ENCODE measurements at places on chromosomes 12 and 14.
A peak's percentile ranks its signal among the peaks of the same experiment; 100 is the strongest.

GRCh38 chr12:93954166-93955112 lies 193.9 kb upstream of the PLXNC1 start:
- no peak for DNase-seq

GRCh38 chr14:105303949-105304348 lies 3.1 kb upstream of the BRF1 start:
- DNase-seq: no peak

DNA sequence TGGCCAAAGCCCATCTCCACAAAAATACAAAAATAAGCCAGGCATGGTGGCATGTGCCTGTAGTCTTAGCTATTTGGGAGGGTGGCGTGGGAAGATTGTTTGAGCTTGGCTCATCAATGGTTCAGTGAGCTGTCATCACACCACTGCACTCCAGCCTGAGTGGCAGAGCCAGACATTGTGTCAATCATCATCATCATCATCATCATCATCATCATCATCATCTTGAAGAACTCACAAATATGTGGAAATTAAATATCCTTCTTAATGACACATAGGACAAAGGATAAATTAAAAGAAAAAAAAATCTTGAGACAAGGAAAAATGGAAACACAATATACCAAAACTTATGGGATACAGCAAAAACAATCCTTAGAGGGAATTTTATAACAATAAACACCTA lies 132.5 kb downstream of the LRFN5 start:
- no peak for DNase-seq

- DNase-seq: no peak
These were observed 26.9 kb upstream of the RXYLT1 start for GRCh38 chr12:63752841-63753240.

DNA sequence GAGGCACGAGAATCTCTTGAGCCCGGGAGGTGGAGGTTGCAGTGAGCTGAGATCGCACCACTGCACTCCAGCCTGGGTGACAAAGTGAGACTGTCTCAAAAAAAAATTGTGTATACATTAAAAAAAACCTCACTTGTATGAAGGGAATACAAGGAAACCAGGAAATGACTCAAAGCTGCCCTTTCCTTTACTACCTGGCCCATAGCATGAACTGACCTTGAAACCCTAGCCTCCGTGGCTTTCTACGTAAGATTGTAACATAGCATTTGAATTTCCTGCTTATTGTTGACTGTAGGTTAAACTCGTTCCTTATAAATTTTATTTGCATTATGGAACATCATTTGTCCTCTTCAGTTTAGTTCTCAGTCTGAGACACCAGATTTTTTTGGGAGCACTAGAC lies 9.1 kb upstream of the DDX47 start:
- no peak for DNase-seq

DNA sequence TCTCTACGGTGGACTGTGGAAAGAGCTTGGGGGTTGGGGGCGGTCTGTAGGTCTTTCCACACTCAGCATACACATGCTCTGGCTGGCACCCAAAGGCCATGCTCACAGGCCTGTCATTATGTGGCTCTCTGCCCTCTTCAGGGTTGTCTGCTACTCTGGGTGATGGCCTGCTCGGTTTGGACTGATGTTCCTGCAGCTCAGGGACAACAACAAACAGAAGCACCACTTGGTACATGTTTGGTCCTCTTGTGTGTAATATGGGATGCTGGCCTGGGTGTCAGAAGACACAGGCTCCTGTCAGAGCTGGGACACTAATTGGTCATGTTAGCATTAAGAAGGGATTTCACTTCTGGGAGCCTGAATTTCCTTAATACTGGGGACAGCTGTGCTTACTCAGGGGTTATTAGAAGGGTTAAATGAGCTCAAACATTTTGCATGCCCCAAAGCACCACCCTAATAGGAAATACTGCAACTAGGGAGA lies 32.7 kb upstream of the SELPLG start:
- no peak for DNase-seq

- DNase-seq: peak; percentile 20
These were observed 4.1 kb downstream of the IFI27 start for GRCh38 chr14:94114589-94115057.

- DNase-seq: no peak
These were observed 217.8 kb downstream of the KIF26A start for GRCh38 chr14:104356020-104356737.

DNA sequence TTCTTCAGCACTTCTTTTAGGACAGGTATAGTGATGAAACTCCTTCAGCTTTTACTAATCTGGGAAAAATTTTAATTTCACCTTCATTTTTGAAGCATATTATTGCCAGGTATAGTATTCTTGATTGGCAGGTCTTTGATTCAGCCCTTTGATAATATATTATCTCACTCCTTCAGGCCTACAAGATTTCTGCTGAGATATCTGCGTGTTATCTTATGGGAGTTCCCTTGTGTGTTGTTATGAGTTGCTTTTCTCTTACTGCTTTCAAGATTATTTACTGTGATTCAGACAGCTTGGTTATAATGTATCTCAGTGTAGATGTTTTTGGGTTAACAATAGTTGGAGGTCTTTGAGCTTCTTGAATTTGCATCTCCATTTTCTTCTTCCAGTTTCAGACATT lies 87.4 kb downstream of the ATF7IP start:
- no peak for DNase-seq

DNA sequence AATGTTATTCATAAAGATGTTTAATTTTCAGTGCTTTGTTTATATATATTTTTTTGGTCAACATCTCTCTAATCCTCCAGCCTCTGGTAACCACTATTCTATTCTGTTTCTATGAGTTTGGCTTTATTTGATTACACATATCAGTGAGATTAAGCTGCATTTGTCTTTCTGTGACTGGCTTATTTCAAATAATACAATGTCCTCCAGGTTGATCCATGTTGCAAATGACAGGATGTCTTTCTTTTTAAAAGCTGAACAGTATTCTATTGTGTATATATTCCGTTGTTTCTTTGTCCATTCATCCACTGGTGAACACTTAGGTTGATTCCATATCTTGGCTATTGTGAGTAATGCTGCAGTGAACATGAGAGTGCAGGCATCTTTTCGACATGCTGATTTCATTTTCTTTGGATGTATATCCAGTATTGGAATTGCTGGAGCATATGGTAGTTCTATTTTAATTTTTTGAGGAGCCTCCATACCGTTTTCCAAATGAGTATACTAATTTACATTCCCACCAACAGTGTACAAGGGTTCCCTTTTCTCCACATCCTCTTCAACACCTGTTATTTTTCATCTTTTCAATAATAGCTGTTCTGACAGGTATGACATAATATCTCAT lies 142.4 kb downstream of the PRKCH start:
- no peak for DNase-seq

- no peak for DNase-seq
These were observed 41.3 kb upstream of the OR6J1 start for GRCh38 chr14:22685467-22685866.

GRCh38 chr14:31106768-31107167 lies 80.6 kb upstream of the STRN3 start:
- no peak for DNase-seq

- DNase-seq: no peak
These were observed 927.4 kb downstream of the FSCB start for GRCh38 chr14:43579671-43580070.

DNA sequence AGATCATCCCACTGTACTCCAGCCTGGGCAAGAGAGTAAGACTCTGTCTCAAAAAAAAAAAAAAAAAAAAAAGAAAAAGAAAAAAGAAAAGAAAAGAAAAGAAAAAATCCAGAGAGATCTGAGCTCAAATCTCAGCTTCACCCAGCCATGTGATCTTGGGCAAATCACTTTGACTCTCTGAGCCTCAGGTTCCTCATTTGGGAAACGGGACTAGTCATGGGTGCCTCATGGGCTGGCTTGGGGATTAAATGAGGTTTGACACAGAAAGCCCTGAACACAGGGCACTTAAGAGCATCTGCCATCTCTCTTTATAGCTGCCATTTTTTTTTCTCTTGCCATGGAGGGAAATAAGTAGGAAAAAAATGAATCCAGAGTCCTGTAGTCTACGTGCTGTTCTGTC lies 86.2 kb upstream of the MYL2 start:
- no peak for DNase-seq

- DNase-seq: no peak
These were observed 460.8 kb downstream of the BCAT1 start for GRCh38 chr12:24488091-24488596.

DNA sequence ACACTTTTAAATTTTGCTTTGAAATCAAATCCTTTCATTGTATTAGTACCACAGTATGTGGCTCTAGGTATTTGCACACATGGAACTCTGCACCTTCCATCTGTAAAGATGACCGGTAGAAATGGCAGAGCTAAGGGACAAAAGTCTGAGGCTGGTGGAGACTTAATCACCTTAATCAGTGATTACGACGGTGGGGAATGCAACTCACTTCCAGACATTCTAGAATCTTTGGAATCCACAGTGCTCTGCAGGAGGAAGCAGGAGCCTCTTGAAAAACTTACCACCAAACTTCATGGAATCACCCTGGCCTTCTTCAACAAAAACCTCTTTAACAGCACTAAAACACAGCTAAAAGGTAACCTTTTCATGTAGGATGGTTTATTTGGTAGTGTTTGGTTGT lies 3.9 kb upstream of the DACT1 start:
- DNase-seq: no peak

GRCh38 chr12:117853600-117853999 lies 115.2 kb downstream of the KSR2 start:
- no peak for DNase-seq

- DNase-seq: no peak
These were observed 25.5 kb upstream of the GSC start for GRCh38 chr14:94795372-94795771.

DNA sequence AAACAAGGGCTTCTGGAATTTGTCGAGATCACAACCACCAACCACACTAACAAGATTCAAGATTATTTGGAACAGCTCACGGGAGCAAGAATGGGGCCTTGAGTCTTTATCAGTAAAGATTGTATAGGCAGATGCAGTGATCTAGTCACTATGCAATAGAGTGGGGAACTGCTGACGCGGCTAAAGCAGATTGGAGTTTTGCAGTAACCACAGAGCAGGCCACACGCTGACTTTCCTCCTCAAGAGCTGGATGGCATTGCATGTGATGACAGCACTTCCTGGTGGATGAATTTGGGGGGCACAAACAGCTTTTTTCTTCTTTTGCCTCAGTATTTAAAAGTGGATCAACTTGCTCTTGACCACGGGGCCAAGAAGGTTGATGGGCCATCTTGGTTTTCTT lies 46.0 kb downstream of the KCNK13 start:
- DNase-seq: no peak

- DNase-seq: no peak
These were observed 7.8 kb upstream of the KRT74 start for GRCh38 chr12:52581481-52581880.

GRCh38 chr12:88305254-88305890 lies 163.3 kb downstream of the TMTC3 start:
- DNase-seq: no peak

GRCh38 chr12:2117541-2117940 lies 64.8 kb downstream of the CACNA1C start:
- DNase-seq: no peak

GRCh38 chr14:35380794-35381193 lies 23.8 kb downstream of the NFKBIA start:
- no peak for DNase-seq

GRCh38 chr12:70196811-70197281 lies 46.4 kb upstream of the CNOT2 start:
- no peak for DNase-seq

DNA sequence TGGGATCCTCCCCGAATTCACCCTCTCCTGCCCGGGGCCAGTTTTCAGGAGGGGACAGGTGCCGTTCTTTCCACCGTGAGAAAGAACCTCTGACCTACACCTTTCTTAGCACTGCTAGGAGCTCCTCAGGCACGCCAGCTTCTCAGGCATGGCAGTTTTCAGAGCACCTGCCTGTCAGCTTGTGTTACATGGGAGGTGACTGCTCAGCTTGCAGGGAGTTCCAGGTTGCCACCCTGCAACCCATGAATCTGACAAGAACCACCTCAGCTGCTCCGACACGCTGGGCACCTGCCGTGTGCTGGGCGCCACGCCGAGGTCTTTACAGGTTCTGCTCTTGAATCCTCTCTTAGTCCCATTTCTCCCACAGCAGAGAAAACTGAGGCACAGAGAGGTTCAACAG lies 12.9 kb downstream of the BRI3BP start:
- DNase-seq: no peak

DNA sequence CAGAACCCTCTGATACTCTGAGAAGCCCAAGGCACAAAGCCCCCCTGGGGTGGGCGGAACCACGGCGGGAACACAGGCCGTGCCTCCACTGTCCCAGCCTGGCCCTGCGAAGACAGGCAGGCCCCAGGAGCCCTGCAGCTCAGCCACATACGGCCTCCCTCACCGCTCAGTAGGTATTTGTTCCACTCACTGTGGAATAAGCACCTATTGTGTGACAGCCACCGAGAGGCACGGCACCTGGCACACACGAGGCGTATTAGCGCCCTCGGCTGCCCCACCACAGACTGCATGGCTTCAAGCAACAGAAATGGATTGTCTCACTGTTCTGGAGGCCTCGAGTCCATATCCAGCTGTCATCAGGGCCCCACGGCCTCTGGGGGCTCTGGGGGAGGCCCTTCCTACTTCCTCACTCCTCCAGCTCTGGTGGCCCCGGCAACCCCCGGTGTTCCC lies 66.3 kb downstream of the NCOR2 start:
- no peak for DNase-seq

GRCh38 chr14:41718477-41719166 lies 111.9 kb downstream of the LRFN5 start:
- no peak for DNase-seq

DNA sequence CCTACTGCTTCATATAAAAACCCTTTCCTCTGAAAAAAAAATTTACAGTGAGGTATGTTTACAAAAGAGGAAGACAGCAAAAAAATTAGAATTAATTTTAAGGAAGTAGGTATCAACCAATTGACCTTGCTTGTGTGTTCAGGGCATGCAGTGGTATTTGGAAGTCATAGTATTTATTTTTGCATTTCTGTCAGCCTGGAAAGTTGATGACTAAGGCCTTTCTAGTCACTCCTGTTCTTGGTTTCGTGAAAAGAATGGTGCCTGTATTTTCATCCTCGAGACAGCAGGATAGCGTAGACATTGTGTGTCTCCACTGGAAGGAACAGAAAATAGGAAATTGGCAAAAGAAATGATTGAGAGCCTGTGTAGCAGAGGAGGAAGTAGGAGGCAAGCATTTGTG lies 24.5 kb downstream of the SLC16A7 start:
- DNase-seq: no peak

GRCh38 chr12:27101290-27101689 lies 18.9 kb upstream of the C12orf71 start:
- no peak for DNase-seq

- no peak for DNase-seq
These were observed 14.6 kb upstream of the RBM19 start for GRCh38 chr12:113980537-113981337.

- no peak for DNase-seq
These were observed 22.2 kb downstream of the A2ML1 start for GRCh38 chr12:8844665-8845064.

DNA sequence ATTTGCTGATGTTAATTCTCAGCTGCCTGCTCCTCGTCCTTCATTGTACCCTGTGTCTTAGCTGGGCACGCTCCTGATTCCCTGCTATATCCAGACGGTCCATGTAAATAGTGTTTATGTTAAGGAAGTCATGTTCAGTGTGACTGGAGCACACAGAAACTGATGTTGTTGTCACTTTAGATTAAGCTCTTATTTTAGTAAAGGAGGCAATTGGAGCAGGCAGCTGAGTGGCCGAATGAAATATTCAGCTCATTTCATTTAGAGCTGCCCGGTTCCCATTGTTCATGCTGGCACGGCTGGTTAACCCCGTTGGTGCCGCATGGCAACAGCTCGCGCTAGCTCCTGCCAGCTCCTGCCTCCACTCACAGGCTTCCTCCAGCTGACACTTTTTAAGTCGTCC lies 446.8 kb upstream of the SOX5 start:
- no peak for DNase-seq
